ENCODE measurements at places on chromosomes 1 and 21. TPM values are rescaled to one million over a fixed set of nuclear protein-coding genes. Genes with fewer than 3 reads are reported as not detected.

Gene SPRR2D
- not detected for total RNA-seq

DNA sequence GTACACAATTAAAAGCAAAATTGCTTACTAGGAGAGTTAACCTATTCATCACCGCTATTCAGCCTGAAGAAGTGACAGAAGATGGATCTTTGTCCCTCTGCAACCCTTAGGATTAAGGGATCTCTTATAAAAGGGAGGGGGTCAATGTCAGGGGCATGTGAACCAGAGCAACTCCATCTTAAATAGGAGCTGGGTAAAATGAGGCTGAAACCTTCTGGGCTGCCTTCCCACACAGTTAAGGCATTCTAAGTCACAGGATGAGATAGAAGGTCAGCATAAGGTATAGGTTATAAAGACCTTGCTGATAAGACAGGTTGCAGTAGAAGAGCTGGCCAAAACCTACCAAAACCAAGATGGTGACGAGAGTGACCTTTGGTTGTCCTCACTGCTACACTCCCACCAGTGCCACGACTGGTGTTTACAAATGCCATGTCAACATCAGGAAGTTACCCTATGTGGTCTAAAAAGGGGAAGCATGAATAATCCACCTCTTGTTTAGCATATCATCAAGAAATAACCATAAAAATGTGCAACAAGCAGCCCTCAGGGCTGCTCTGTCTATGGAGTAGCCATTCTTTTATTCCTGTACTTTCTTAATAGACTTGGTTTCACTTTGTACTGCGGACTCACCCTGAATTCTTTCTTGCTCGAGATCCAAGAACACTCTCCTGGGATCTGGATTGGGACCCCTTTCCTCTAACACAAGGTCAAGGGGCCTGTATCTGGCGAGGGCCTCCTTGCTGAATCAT lies 35.3 kb upstream of the NEK2 start:
- H3K4me1 ChIP-seq, result no peaks in the 10 kb centered on the region
- H3K4me3 ChIP-seq, result no peak overlapping the region
- no peaks in the 10 kb centered on the region for H3K36me3 ChIP-seq
- no peaks in the 10 kb centered on the region for H3K27me3 ChIP-seq
- no peak for DNase-seq
- H3K27ac ChIP-seq, result no peak overlapping the region

DNA sequence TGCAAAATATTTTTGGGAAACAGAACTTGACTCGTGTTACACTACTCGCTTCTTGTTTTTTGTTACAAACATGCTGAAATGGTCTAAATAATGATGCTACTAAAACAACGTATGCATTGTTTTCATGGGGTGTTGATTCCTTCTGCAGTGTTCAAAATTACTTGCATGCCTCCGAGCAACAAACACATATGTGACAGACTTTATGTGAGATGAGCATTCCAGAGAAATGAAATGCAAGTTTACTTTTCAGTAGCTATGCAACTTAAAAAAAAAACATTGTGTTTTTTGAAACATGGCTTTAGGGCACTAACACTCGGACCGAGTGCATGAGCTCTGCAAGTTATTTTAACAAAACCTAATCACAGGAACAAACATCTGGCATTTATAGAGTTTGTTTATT lies 84.8 kb downstream of the CAMTA1 start:
- DNase-seq, result no peak
- peaks cover 2% of the 10 kb centered on the region for H3K36me3 ChIP-seq
- H3K4me3 ChIP-seq, result no peak overlapping the region
- H3K27me3 ChIP-seq, result no peaks in the 10 kb centered on the region

- no peaks in the 10 kb centered on the region for H3K4me1 ChIP-seq
- no peak overlapping the region for H3K27ac ChIP-seq
- H3K36me3 ChIP-seq, result no peaks in the 10 kb centered on the region
- DNase-seq, result no peak
- H3K27me3 ChIP-seq, result no peaks in the 10 kb centered on the region
Observed at GRCh38 chr1:101337968-101338367, 101.1 kb downstream of the S1PR1 start.

GRCh38 chr1:79105500-79105899 lies 99.0 kb upstream of the ADGRL4 start:
- H3K4me1 ChIP-seq, result no peaks in the 10 kb centered on the region
- H3K27me3 ChIP-seq, result no peaks in the 10 kb centered on the region
- H3K4me3 ChIP-seq, result no peak overlapping the region
- H3K27ac ChIP-seq, result no peak overlapping the region

GRCh38 chr1:7785108-7785507 lies 1.0 kb downstream of the PER3 start:
- H3K27me3 ChIP-seq, result no peaks in the 10 kb centered on the region
- no peak overlapping the region for H3K27ac ChIP-seq
- H3K4me1 ChIP-seq, result peaks cover 35% of the 10 kb centered on the region
- H3K36me3 ChIP-seq, result peaks cover 3% of the 10 kb centered on the region

GRCh38 chr1:198455966-198456365 lies 84.5 kb downstream of the ATP6V1G3 start:
- H3K4me1 ChIP-seq, result no peaks in the 10 kb centered on the region
- DNase-seq, result no peak
- H3K4me3 ChIP-seq, result no peak overlapping the region
- H3K27ac ChIP-seq, result no peak overlapping the region

DNA sequence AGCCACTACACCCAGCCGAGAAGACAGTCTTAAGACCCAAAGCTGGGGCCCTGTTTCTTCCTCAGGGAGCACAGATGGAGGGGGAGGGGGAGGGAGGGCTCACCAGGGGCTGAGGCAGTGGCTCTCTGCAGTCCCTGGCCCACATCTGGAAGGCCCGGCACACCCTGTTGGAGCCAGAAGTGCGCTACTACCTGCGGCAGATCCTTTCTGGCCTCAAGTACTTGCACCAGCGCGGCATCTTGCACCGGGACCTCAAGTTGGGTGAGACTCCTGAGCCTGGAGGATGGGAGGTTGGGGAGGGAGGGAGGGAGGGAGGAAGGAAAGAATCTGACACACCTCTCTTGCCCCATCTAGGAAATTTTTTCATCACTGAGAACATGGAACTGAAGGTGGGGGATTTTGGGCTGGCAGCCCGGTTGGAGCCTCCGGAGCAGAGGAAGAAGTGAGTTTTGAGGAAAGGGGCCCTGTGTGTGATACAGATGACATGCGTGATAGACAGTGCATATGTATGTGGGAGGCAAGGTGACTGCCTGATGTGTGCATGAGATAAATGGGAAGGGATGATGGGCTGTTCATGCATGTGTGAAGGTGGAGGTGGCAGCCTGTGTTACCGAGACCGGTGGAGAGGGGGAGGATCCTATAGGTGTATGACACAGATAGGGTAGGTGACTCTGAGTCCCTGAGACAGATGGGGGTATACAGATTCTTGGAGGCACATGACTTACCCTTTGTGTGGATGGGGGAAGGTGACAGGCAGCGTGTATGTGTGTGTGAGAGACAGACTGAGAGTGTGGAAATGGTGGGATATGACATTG lies 1.5 kb downstream of the PLK3 start:
- peaks cover 52% of the 10 kb centered on the region for H3K4me1 ChIP-seq
- no peak for DNase-seq
- H3K27me3 ChIP-seq, result no peaks in the 10 kb centered on the region
- no peaks in the 10 kb centered on the region for H3K36me3 ChIP-seq
- no peak overlapping the region for H3K4me3 ChIP-seq
